ENCODE measurements at places on chromosomes 2 and 18.

GRCh38 chr2:148967578-148967977 lies 70.9 kb upstream of the LYPD6B start:
- no peak for DNase-seq

DNA sequence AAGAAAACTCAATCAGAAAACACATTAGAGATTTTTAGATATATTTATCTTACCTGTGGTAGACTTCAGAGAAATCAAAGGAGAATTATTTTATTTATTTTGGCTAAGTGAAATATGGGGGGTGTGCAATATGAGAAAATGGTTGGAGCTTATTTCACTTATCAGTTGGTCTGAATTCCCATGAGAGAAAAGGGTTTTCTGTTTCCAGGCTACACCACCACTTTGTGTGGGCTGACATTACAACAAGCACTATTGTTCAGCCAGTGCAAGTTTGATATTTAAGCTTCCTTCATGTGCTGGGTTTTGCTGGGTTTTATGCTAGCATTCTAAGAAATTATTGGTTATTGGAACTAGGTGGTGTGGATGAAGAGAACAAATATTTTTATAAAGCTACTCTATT lies 33.5 kb downstream of the RMND5A start:
- DNase-seq, result no peak

DNA sequence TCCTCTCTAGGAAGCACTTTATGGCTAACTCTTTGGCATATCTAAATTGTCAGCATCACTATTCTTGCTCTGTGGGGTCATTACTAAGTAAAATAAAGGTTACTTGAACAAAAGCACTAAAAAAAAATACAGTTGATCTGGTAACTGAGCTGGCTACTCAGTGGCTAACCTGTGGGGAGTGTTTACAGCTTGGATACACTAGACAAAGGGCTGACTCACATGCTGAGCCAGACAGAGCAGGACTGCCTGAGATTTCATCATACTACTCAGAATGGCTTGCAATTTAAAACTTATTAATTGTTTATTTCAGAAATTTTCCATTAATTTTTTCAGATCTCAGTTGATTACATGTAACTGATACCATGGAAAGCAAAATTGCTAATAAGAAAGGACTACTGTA lies 1690.4 kb upstream of the SLC39A10 start:
- no peak for DNase-seq

DNA sequence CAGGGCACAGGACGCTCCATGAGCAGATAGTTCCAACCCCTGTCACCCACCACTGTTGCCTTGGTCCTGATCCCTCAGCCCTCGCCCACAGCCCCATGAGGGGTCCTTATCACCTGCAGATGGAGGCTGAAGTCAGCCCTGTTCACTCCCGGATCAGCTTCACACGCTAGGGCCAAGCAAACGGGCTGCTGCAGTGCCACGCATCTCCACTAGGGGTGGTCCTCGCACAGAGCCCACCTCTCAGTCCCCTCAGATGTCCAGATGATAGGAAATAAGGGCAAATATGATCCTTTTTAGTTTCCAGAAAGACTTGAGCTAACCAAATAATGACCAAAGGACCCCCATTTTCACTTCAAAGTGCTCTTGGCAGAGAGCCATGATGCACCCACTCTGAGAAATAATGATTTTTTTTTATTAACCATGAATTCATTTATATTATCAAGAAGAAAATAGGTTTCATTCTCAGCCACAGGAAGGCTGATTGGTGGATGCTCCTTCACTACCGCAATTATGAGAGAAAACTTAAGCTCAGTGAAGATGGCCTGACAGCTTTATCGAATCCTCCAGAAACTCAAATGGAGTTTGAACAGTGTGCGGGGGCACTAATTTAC lies 71.9 kb upstream of the KLHL29 start:
- DNase-seq, result no peak

GRCh38 chr2:31233231-31233630 lies 721 bp upstream of the EHD3 start:
- DNase-seq, result no peak

- DNase-seq, result no peak
Observed at GRCh38 chr2:28398101-28398834, 5.6 kb downstream of the FOSL2 start.

GRCh38 chr2:49105506-49105905 lies 48.8 kb downstream of the FSHR start:
- no peak for DNase-seq

DNA sequence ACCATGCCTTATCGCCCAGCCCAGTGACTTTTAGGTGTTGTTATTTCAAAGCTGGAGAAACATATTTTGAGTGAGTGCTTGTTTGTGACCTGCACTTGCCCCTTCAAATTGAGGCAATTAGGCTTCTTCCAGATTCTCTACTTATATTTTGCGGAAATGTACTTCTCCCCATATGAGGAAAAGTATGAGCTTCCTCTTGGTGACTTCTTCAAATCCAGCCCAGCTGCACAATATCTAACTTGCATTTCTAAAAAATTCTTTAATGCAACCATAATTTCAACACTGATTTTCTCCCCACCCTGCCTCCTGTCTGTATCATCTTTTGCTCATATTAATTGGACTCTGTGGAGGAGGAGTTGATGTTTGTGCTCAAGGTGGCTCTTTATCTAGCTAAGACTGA lies 391.2 kb upstream of the POU3F3 start:
- no peak for DNase-seq

GRCh38 chr2:23448906-23449305 lies 63.9 kb downstream of the KLHL29 start:
- DNase-seq, result no peak

All from SIG-M5 (cell line).